ENCODE measurements at places on chromosomes 5 and 9. TPM values are rescaled to one million over a fixed set of nuclear protein-coding genes. Genes with fewer than 3 reads are reported as not detected.

Gene MAP1B
- total RNA-seq = 36.4 TPM

DNA sequence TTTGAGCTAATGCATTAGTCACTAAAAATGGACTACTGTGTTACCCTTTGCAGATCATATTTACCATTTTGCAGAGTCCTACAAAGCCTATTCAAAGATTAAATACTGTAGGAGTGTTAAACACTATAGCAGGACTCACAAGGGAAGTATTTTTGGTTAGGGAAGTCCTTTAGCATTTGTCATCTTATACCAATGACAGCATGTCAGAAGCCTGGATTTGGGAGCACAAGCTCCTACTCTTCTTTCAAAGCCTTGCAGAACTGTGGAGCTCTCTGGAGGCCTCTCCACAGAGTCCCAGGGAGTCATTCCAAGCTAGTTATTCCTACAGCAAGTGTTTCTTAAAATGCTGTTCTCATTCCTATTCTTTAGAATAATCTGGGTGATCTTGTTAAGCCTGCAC, 288.8 kb downstream of the PIK3R1 start:
- DNase-seq = no peak
- H3K4me1 ChIP-seq = peaks cover 3% of the 10 kb centered on the region
- no peak overlapping the region for H3K4me3 ChIP-seq

DNA sequence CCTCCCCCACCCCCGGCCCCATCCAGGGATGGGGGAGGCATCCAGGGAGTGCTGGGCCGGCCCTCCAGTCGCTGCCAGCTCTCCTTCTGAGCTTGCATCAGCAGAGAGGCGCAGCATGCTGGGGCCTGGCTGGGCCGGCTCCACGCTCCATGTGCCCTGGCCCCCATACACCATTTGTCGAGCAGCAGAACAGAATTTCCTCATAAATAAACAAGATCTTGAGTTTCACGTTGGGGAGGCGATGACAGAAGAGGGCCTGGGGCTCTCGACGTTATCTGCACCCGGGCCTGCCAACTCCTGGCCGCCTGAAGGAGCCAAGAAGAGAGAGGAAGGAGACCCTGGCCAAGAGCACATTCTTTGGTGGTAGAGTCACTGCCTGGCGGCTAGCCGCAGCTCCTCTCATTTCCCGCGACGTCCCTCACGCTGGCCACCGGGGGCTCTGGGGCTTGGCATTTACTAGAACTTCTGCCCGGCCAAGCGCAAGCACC, 177.0 kb downstream of the FGF18 start:
- DNase-seq = peak; percentile 79
- no peaks in the 10 kb centered on the region for H3K36me3 ChIP-seq
- H3K27ac ChIP-seq = peak overlapping the region; percentile 29
- peaks cover 21% of the 10 kb centered on the region for H3K4me1 ChIP-seq
- H3K4me3 ChIP-seq = no peak overlapping the region

- no peaks in the 10 kb centered on the region for H3K36me3 ChIP-seq
- no peak overlapping the region for H3K4me3 ChIP-seq
- no peak overlapping the region for H3K27ac ChIP-seq
These were observed 1855.5 kb downstream of the MAT2B start for GRCh38 chr5:165360784-165361542.

All from muscle of leg (tissue), 16 donors.